Frontal cortex (tissue), 4 donors: ENCODE measurements at places on chromosomes 16 and 17.

DNA sequence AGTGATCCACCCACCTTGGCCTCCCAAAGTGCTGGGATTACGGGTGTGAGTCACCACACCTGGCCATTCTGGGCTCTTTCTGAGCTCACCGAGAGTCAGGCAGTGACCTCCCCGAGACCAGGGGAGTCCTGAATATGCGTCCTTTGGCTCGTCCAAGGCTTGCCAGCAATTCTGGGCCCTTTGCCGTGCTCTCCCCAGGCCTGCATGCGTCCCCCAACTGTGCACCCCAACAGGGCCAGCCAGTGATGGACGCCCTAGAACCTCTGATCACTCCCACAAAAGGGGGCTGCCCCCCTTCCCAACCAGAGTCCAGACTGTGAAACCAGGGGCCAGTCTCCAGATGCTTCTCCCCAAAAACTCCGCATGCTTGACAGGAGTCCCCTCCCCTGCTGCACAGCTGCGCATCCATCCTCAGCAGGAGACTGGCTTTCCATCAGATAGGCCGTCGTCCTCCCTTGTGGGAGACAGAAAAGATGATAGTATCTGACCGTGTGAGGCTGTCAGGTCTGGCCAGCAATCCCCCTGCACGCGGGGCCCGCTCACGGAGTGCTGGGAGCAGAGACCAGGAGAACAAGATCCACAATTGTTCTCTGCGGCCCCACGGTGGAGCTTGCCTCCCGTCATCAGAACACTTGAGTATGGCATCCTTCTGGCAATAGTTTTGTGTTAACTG is 15.5 kb downstream of the HS3ST6 start:
- DNase-seq = no peak

- peak; percentile 82 for DNase-seq
These were observed 13.1 kb downstream of the BCAR1 start for GRCh38 chr16:75238132-75238852.

DNA sequence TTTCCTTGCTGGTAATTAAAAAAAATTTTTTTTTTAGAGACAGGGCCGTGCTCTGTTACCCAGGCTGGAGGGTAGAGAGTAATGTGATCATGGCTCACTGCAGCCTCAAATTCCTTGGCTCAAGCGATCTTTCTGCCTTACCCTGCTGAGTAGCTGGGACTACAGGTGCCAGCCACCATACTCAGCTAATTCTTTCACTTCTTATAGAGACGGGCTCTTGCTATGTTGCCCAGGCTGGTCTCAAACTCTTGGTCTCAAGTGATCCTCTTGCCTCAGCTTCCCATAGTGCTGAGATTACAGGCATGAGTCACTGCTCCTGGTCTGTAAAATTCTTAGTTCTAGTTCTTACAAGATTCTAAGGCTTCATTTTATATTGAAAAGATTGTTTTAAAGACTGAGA is 11.1 kb downstream of the SMIM36 start:
- DNase-seq = no peak

GRCh38 chr16:47644166-47644565 is 183.0 kb downstream of the PHKB start:
- DNase-seq = no peak

DNA sequence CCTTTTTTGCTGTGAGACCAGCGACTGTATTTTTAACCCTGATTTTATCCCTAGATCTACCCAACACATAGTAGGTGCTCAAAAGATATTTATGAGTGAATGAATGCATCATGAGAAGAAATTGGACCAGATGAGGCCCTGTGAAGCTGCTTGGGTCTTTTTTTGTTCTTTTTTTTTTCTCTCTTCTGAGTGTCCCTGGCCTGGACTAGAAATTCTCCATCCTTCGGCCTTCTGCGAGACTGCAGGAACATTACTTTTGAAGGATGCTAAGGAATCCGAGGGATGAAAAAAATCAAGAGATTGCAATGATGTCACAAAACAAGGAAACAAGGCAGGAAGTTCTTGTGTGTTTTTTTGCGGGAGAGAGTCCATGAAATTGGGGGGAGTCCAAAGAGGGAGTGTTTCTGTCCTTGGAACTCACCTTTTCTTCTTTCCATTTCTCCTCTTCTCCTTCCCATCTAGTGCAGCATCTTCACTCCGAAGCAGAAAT is 560 bp upstream of the RUSF1 start:
- DNase-seq = no peak

- DNase-seq = no peak
These were observed 41.3 kb downstream of the RBBP6 start for GRCh38 chr16:24580665-24581064.

DNA sequence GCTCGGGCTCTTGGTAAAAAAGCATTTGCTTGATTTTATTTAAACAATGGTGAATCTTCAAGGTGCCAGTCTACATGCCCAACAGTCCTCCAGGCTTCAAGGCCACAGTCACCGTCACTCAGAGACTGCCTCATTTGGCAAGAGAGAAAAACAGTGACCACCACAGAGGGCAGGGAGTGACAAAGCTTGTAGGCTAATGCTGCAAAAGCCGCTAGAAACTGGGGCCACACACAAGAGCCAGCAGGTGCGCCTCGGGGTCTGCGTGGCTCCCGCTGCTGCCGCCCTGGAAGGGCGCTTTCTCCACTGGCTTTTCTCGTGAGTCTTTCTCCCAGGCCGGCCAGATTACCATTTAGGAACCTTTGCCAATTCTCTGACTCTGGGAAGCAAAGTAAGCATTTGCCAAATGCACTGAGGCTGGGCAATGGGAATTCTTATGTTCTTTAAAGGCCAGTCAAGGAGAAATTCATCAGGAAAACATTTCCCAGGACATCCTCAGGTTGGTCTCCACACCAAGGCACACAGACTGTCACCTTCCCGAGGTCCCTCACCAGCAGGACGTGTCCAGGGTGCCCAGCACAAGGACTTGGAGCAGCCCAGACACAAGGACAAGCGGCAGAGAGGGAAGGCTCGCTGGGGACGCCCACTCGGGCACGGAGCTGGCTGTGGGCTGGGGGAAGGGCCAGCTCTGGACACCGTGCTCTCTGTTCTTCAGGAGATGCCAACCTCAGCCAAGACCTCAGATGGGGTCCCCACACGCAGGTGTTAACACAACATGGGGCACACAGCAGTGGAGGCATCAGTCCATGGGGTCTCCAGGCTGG is 12.5 kb upstream of the C16orf95 start:
- no peak for DNase-seq

DNA sequence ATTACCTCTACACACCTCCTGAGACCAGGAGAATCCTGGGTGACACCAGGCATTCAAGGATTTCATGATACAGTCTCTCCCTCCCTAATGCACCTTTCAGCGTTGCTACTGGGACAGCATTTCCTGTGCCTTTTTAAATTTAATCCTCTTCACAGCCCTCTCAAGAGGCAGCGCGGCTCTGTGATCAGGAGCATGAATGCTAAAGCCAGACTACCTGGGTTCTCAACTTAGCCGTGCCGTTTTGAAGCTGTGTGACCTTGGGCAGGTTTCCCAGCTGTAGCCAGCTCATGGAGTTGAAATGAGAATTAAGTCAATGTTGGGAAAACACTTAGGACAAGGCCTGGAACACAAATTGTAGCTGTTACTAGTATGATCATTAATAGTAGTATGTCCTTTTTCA is 191.8 kb downstream of the XYLT1 start:
- no peak for DNase-seq

DNA sequence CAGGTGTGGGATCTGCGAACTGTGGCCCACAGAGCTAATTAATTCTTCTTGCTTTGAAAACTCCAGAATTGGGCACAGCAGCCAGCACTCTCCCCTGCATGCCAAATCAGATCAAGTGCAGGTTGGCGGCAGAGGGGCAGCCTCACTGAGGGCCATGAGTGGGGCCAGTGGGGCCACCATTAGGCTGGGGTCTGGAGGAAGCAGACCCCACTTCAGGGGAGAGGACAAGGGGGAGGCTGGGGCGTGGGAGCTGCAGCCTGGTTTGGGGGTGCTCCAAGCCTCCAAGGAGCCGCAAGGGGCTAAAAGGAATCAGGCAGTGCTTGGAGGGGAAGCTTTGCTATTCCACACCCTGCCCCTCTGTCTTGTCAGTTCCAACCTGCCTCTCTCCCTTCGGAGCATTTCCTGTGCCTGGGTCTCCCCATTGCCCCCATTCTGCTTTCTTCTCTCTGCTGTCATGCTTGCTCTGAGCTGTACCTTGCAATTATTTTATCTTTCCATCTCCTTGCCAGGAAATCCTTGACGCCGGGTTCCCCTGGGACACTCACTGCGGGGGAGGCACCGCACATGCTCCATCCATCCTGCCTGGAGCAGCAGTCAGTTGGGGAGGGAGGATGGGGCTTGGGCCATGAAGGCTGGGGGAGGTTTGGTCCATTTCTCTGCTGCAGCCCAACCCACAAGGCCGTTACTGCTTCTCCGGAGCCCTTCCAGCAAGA is 3.3 kb upstream of the ABCC3 start:
- no peak for DNase-seq

DNA sequence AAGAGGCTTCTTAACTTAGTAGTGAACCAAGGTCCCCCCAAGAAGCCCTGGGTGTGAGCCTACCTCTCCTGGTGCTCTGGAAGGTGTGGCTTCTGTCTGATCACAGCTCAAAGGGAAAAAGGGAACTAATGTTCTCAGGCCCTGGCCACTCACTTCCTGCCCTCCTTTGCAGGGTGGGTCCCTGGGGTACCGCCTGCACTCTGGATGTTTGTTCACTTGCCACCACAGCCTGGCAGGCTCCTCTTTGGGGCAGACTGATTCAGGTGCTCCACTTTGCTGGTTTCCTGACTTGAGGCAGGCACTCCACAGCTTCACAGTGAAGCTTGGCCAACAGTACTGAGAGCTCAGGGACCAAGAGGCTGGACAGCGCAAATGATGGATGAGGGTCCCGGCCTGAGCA is 5.9 kb upstream of the MYO15A start:
- DNase-seq = no peak

DNA sequence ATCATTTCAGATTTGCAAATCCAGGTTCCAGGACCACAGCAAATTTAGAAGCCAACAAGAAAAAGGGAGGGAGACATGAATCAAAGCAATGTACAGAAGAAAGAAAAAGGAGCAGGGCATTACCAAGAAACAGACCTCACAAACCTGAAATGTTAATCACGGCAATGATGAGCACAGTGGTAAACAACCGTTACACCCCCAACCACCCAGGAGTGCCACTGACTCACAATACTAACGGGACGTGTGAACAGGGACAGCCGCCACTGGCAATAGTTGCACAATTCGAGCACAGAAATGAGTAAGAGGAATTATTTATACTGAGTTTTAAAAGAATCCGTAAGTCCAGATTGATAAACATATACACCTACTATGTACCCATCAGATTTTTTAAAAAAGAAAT is 13.8 kb downstream of the USP22 start:
- DNase-seq = no peak

- DNase-seq = no peak
These were observed 125.4 kb downstream of the SEC14L1 start for GRCh38 chr17:77266213-77266612.

DNA sequence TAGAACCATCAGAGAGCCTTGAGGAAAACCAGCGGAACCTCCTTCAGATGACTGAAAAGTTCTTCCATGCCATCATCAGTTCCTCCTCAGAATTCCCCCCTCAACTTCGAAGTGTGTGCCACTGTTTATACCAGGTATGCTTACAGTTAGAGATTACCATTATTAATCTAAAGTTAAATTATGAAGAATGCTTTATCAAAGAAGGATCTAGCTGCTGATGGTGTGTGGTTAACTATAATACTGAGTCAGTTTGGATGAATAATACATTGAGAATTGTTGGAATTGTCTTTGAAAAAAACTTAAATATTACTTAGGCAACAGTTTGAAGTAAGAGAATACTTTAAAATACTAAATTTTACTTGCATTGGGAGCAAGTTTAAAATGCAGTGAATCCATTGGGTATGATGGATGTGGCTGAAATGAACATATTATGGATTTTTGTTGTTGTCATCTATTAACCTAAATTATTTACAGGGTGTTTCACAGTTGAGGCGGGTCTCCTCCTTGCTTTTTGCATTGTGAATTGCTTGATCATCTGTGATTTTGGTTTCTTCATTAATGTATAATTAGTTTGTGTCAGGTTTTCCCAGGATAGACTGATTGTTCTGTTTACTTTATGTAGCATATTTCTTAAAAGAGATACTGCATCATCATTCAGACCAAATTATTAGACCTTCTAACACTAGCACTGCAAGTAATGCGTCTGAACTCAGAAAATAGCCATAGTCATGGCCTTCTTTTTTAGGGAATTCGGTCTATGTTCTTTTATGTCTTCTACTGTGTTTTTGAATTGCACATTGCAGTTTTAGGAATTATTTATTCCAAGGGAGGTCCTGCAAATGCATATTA is 47.8 kb downstream of the OMG start:
- DNase-seq = no peak

- no peak for DNase-seq
These were observed 166.3 kb downstream of the CMIP start for GRCh38 chr16:81610936-81611335.

DNA sequence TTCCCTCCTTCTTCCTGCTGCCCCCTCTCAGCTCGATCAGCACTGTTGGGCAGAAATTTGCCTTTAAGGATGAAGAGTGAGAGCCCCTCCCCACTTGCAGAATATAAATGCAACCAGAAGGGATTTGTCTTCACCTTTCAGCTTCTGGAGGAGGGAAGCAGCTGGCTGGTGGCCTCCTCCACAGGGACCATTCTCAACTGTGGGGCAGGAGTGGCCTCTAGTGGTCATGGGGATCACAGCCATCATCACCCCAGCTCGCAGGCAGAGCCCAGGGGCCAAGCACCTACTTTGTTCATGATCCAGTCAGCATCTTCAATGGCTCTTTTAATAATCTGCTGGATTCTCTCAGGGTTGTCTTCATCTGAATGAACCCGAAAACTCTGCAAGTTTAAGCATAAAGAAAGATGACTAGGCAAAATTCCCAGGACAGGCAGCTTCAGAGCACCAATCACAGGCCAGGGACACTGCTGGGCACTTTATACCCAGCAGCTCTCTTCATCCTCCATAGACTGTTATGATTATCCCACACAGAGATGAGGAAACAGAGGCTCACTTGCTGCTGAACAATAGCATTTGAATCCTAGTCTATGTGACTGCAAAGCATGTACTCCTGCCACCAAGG is 13.1 kb downstream of the LYRM9 start:
- peak; percentile 49 for DNase-seq

DNA sequence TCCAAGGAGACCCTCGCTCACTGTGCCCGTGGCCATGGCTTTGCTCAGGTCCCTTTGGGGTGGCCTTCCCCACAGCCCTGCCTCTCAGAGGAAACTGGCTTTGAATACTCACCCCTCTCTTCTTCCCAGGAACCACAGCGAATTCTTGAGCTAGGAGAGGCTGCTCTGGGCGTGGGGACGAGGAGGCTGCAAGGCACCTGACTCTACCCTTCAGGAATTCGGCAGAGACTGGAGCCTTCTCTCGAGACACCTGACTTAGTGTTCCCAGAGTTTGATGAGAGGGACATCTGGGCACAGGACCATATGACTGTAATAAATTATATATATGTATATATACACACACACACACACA is 6.2 kb downstream of the LLGL2 start:
- DNase-seq = no peak

- no peak for DNase-seq
These were observed 69.7 kb upstream of the RPL38 start for GRCh38 chr17:74133740-74134139.

- DNase-seq = no peak
These were observed 511.8 kb upstream of the WSB1 start for GRCh38 chr17:26782153-26782552.
